ENCODE measurements at places on chromosomes 4 and X. TPM values are rescaled to one million over a fixed set of nuclear protein-coding genes. Genes with fewer than 3 reads are reported as not detected.

The RIBC1 gene
- 0.77 TPM for total RNA-seq

The CPZ gene
- total RNA-seq = 20.8 TPM

The DGKK gene
- total RNA-seq = not detected

The AMTN gene
- not detected for total RNA-seq

The GLOD5 gene
- not detected for total RNA-seq

The ADH7 gene
- total RNA-seq = not detected

The KLHL13 gene
- total RNA-seq = 22.5 TPM

The UGT2B10 gene
- total RNA-seq = not detected

The EDNRA gene
- total RNA-seq = 0.77 TPM

The SGMS2 gene
- total RNA-seq = 63.7 TPM

The NXF2 gene
- not detected for total RNA-seq

The SPANXN4 gene
- total RNA-seq = not detected

The ADH1B gene
- total RNA-seq = 364 TPM

The LDB2 gene
- 40.6 TPM for total RNA-seq

The GAB3 gene
- 4.1 TPM for total RNA-seq

The FBXO8 gene
- 46.1 TPM for total RNA-seq

The PWWP3B gene
- total RNA-seq = not detected

The ETDB gene
- not detected for total RNA-seq

The DCUN1D4 gene
- total RNA-seq = 52.4 TPM

The RAB33A gene
- total RNA-seq = 18.3 TPM

The ASMT gene
- total RNA-seq = not detected

The OTC gene
- not detected for total RNA-seq

The FATE1 gene
- total RNA-seq = not detected

The NLGN3 gene
- total RNA-seq = 0.83 TPM

The BGN gene
- 10.1 TPM for total RNA-seq

The CLCN4 gene
- 2.1 TPM for total RNA-seq

The SNCA gene
- 6.8 TPM for total RNA-seq
